ENCODE measurements at places on chromosomes 6 and 20.

GRCh38 chr6:163260111-163260895 is 154.2 kb upstream of the QKI start:
- DNase-seq: peak; percentile 19

GRCh38 chr20:5779071-5779900 is 29.1 kb downstream of the SHLD1 start:
- DNase-seq: no peak

- no peak for DNase-seq
These were observed 40.8 kb downstream of the ELMO2 start for GRCh38 chr20:46365487-46366220.

- DNase-seq: no peak
These were observed 15.9 kb upstream of the PCK1 start for GRCh38 chr20:57544838-57545564.

GRCh38 chr6:112443179-112444065 is 96.3 kb downstream of the RFPL4B start:
- no peak for DNase-seq

GRCh38 chr6:8562125-8562524 is 126.8 kb upstream of the SLC35B3 start:
- no peak for DNase-seq

DNA sequence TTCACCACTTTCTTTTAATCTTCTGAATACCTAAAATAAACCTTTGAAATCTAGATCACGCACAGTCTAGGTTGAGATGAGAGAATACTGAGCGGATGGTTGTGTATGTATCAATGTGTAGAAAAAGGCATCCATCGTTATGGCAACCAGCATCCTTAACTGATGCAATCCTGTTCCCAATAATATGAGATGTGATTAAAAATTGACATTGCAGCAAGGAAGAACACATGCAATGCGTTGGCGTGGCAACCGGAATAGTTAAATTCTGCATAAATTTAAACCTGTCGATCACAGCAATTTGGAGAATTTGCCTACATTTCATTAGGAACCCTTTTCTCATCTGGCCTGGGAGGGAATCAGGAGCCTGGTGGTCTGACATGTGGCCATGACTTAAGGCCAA is 1.3 kb upstream of the L3MBTL1 start:
- no peak for DNase-seq

GRCh38 chr20:5859608-5860007 is 90.7 kb downstream of the TRMT6 start:
- DNase-seq: no peak

- DNase-seq: no peak
These were observed 437 bp upstream of the CDKAL1 start for GRCh38 chr6:20533746-20534294.

- DNase-seq: peak; percentile 85
These were observed 55.3 kb upstream of the BTN3A2 start for GRCh38 chr6:26309731-26310142.

- no peak for DNase-seq
These were observed 31.0 kb downstream of the FOXF2 start for GRCh38 chr6:1420382-1420781.

DNA sequence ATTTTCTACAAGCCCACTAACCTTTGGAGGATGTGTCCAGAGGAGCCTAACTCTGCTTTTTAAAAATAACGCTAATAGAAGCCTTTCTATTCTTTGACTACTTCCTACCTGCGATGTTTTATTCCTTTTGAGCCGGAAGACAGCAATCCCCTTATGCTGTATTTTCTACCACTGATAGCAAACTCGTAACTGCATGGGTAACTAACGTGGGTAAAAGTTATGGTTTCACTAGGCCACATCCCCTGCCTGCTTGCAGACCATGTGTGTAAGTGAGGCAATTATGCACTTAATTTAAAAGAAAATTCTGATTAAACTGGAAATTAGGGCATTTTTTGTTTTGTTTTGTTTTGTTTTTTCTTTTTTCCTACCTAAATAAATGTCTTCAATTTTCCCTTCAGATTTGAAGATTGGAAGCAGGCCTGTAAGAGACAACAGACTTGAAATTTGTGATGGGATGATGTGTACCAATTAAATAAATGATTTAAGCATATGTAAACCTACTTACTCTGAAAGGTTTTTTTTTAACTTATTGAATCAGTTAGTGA is 931 bp downstream of the UFL1 start:
- DNase-seq: peak; percentile 59
